CD4-positive, alpha-beta T cell treated with Interferon alpha-2 for 1 hour (primary cell): ENCODE measurements at places on chromosomes 6 and 20.

DNA sequence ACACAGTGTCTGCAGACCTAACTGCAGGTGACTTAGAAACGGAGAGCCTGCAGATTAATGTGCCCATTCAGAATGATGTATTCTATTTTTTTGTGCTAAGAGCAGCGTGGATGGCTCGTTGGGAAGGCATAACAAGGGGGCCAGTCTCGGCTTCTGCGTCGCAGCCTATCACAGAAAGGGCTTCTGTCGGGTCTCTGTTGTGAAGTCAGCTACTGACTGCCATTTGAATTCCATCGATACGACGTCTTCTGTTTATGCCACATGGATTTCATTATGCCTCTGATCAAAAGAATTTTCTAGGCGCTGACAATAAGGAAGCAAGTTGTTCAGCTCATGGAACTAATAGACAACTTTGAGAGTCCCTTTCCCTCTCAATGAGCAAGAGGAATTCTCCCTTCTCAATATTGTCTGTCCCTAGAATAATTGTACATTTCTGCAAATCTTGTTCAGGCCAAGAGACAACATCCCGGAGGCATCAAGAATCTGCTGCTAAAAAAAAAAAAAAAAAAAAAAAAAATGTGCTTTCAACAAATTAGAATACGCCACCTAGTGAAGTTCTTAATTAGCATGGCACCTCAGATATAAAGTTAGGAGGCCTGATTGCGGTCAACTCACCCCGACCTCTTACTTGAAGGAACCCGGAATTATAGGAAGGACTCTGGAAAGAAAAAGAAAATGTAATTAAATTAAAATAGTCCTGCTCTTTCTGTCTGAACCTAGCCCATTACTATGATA is 223.9 kb downstream of the TSHZ2 start:
- no peak for DNase-seq

DNA sequence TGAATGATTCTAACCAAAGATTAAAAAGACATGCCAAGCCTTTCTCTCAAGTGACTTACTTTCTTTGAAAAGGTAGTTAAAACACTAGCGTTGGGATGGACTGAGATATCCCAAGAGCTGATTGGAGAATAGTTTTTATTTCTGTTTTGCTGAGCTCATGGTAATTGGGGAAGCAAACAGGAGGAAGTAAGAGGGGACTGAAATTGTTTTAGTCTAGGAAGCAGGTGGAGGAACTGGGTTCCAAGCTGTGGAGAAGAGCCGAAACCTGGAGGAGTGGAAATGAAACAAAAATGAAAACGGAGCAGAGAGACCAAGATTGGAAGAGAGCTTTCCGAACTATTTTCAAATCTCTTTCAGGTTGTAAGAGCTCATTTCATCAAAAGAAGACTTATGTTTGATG is 59.9 kb upstream of the TENT5A start:
- DNase-seq = no peak

GRCh38 chr6:120405947-120406346 is 928.3 kb downstream of the TBC1D32 start:
- DNase-seq = no peak

DNA sequence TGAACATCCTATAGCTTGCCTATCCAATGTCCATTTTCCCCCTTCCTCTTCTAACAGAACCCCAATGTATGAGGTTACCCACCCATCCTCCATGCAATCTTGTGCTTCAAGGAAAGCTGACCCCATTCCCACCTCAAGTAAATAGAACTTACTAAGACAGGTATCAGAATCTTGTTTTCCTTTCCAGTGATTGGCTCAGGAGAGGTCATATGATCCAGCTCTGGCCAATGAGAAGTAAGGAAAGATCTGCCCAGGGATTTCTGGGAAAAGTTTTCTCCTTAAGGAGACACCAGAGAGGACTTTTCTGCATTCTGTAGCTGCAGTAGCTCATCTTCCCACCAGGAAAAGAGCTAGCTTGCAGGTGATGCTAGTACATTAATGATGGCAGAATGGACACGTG is 341.8 kb upstream of the ZFP64 start:
- no peak for DNase-seq

DNA sequence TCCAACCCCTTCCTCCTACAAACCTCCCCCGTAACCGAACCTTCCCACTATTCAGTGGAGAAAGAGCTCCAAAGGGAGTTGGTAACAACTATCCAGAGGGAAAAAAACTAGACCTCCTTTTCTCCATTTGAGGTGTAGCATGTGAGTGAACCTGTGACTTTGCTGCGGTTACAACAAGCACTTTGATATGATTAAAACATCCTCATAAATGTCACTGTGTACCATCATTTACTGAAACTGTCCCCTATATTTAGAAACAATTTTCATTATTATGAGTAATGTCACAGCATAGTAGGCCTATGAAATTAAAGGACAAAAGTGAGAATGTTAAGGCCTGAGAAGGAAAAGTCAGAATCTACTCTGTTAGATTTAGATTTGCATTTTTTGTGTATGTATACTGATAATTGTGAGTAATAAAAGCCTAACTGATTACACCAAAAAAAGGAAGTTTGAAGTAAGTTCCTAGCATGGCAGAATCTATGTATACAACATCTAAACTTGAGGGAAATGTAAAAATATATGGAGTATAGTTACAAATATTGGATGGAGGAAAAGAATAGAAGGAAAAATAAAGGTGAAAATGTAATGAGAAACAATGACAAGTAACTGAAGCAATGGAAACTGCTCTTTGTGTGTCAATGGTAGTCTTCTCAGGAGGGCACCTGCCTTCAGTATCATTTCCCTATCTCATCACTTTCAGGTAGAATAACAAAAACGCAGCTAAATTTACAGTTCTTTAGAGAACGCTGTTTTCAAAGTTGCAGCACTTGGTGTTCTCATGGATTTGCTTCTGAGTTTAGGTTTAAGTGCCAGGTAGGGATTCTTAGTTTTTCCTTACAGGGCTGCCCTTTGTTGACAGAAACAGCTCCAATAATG is 145.9 kb downstream of the IMPG1 start:
- DNase-seq = no peak

DNA sequence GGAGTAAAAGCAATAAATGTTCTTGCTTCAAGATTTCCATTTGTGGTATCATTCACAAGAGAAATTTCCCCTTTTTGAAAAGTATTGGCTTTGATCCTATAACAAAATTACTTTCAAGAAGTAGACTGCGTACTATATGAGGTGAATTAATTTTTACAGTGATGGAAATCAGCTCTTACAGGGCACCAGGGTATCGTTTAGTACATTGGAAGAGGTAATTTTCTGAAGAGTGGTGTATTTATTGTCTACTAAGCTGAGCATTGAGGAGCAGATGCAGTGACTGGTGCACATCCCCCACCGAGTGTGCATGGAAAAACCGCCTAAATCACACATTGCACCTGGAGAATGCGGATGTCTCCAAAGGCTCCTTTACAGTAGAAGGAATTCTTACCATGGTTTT is 209.5 kb downstream of the SAMD5 start:
- no peak for DNase-seq

- DNase-seq = no peak
Measured at GRCh38 chr20:19768325-19768842, 10.3 kb downstream of the RIN2 start.

DNA sequence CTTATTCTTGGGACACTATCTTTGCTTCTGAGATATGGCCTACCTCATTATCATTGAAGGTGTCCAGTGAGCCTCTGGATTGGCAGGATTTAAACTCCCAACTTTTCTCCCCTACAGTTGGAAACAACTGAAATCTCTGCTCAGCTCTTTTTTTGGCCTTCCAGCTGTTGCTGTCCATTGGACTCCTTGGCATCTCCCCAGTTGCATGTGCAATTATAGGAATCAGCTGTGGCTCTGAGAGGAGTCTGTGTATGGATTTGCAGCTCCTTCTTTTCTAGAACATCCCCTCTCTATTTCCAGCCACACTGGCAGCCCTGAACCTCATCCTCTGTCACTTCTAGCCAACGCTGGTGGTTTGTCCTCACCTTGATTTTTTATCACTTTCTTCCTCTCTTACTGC is 21.2 kb downstream of the RAB22A start:
- DNase-seq = no peak

- DNase-seq = no peak
Measured at GRCh38 chr6:56510984-56511531, 131.6 kb downstream of the DST start.

DNA sequence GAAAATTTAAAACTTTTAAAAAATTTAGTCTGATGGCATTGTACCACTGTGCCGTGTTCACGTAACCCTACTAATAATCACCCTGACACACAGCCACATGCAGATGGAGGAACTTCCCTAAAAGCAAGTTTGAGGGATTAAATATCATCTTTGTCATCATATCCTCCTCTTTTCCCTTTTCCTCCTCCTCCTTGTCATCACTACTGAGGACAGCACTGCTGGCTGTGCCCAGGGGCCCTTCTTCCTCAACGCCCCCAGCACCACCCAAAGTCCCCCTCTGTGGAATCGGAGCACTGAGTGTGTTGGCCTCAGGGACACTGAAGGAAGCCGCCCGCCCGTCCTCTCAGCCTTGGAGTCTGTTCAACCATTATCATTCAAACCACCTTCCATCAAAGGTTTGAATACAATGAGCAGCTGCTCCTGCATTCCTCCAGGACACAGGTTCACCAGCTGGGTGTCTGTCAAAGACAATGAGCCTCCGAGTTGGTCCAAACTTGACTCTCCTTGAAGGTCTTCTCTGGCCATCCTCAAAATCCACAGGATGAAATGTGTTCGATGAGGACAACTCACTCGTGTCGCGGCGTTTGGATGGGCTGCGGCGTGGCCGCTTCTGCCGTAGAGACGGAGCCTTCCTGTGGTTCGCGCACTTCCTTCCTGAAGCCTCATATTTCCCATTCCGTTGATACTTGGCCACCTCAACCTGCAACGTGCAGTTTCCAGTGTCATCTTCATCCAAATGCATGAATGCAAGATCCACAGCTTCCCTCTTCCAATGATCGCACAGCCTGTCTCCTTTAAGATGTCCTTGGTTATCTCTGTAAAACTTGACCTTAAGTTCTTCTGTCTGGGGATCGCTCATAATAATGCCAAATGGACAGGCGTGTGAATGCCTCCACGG is 23.3 kb downstream of the NQO2 start:
- no peak for DNase-seq
